ENCODE measurements at places on chromosomes 3 and 15. TPM values are rescaled to one million over a fixed set of nuclear protein-coding genes. Genes with fewer than 3 reads are reported as not detected.

Gene PTX3
- total RNA-seq: 687 TPM

Gene FYCO1
- 19.3 TPM for total RNA-seq

Gene ADAMTS7
- 12.6 TPM for total RNA-seq

Gene CCNDBP1
- 55.8 TPM for total RNA-seq

Gene BRPF1
- total RNA-seq: 12.8 TPM

Gene SPRED1
- total RNA-seq: 57.9 TPM

Gene UBL7
- 24.9 TPM for total RNA-seq

Gene CCDC13
- total RNA-seq: 0.14 TPM

Gene HTR3E
- total RNA-seq: not detected

Gene TJP1
- total RNA-seq: 50.5 TPM

Gene TMEM212
- not detected for total RNA-seq

Gene PIF1
- total RNA-seq: 5.8 TPM

Gene VEPH1
- total RNA-seq: 93.5 TPM

Gene RHOV
- under 0.01 TPM for total RNA-seq

Gene POTEB3
- not detected for total RNA-seq

Gene SYNM
- 48.4 TPM for total RNA-seq

Gene AZI2
- 255 TPM for total RNA-seq

Gene AADACL2
- total RNA-seq: not detected

Gene FOXL2
- not detected for total RNA-seq

Gene COL8A1
- 197 TPM for total RNA-seq

Gene C3orf33
- 2.9 TPM for total RNA-seq

Gene GOLGA8J
- total RNA-seq: not detected

Gene CSTA
- 0.59 TPM for total RNA-seq

Gene GOLGA6L22
- not detected for total RNA-seq

Gene CCDC32
- 17.0 TPM for total RNA-seq

Gene ZIC1
- total RNA-seq: not detected

Gene PDZRN3
- 12.3 TPM for total RNA-seq

Gene CNTN6
- total RNA-seq: 0.59 TPM

Gene LOXL1
- 143 TPM for total RNA-seq

Gene GCNT3
- 0.09 TPM for total RNA-seq

Gene SH2D7
- not detected for total RNA-seq

Gene SLC28A2
- total RNA-seq: not detected

Gene QTRT2
- total RNA-seq: 17.8 TPM

Gene TTC14
- total RNA-seq: 79.6 TPM

Gene CLRN1
- total RNA-seq: not detected

Gene NLGN1
- 0.92 TPM for total RNA-seq

Gene DUOXA2
- total RNA-seq: not detected

Gene PLCD1
- 13.4 TPM for total RNA-seq

Gene ZNF770
- total RNA-seq: 50.8 TPM

Gene DZIP1L
- total RNA-seq: 25.2 TPM

Gene LARP6
- 104 TPM for total RNA-seq

Gene KNG1
- not detected for total RNA-seq

Gene TGM5
- total RNA-seq: not detected

Gene C2CD4A
- not detected for total RNA-seq
